Activated effector memory CD4-positive, alpha-beta T cell treated with Interleukin-2 at 50 U/mL for 16 hours (primary cell): ENCODE measurements at places on chromosomes 1 and 21.

DNA sequence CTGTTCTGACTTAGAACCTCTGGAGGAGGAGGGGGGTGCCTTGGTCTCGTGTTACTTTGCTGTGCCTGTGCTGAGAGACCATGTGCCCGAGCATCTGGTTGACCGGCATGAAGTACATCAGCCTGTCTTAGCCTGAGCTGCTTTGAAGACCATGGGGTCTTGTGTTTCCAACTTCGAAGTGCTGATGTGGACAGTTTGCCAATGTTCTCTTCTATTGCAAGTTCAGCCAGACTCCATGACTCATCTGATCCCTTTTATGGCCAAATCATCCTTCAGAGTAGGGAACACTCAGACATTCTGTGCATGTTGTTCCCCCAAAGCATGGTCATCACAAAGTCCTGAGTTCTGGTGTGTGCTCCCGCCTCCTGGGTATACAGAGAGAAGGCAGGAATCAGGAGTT is 6.0 kb upstream of the PLA2G2C start:
- DNase-seq = no peak

DNA sequence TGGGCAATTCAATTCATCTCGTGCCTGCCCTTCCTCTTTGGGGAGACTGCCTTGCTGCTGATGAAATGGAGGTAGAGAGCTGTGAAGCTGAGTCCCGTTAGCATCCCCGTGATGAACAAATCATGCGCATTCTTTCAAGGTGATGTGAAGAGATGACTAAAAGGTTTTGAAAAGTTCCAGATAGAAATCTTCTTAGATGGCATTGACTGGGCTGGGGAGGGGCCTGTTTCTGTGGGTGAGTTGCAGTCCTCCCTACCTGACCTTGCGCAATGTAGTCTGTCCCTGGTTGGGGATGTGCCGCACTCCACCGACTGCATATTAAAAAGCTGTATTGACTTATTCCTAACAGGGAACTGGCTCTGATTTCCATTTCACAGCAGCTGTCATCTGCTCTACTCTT is 49.6 kb downstream of the ST6GALNAC3 start:
- no peak for DNase-seq

- DNase-seq = no peak
Observed at GRCh38 chr1:99537886-99538617, 107.9 kb upstream of the PALMD start.

- DNase-seq = no peak
Observed at GRCh38 chr1:83493633-83494032, 505.3 kb downstream of the TTLL7 start.

DNA sequence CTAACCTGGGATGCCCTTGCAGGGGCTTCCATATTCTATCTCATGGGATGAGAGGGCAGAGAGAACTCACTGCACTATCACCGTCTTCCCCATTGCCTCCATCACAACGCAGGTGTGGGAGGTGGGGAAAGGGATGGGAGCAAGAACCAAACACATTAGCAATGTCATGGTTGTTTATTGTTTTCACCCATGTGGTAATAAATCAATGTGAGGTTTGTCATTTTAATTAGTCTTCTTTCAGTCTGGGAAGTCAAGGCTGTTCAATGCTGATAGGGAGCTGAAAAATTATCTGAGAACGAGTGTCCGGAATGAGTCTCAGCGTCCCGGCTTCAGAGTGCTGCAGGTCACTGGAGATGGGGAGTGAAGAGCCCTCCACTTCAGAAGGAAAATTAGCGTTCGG is 268.5 kb downstream of the DUSP10 start:
- no peak for DNase-seq

GRCh38 chr1:214228976-214229375 is 52.0 kb upstream of the SMYD2 start:
- DNase-seq = no peak

DNA sequence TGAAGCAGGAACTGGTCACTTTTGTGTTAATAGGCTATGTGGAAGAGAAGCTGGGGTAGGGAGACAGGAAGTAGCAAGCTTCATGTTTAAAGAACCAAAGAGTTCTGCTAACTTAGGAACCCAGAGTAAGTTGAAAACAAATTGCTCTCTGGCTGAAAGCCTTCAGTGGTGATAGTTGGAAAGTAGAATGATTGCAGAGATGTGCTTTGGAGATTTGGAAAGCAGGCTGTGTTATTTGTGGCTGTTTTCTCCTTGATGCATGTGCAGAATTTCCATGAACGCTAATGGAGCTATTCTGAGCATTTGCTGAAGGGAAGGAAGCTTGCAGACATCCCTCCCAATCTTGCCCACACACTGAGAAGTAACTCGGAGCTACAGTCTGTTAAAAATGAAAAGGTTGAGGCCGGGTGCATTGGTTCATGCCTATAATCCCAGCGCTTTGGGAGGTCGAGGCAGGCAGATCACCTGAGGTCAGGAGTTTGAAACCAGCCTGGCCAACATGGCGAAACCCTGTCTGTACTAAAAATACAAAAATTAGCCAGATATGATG is 45.7 kb downstream of the TCEANC2 start:
- DNase-seq = no peak

- no peak for DNase-seq
Observed at GRCh38 chr1:41249319-41249718, 7.2 kb upstream of the SCMH1 start.
